ENCODE measurements at places on chromosomes 1 and 21. TPM values are rescaled to one million over a fixed set of nuclear protein-coding genes. Genes with fewer than 3 reads are reported as not detected.

DNA sequence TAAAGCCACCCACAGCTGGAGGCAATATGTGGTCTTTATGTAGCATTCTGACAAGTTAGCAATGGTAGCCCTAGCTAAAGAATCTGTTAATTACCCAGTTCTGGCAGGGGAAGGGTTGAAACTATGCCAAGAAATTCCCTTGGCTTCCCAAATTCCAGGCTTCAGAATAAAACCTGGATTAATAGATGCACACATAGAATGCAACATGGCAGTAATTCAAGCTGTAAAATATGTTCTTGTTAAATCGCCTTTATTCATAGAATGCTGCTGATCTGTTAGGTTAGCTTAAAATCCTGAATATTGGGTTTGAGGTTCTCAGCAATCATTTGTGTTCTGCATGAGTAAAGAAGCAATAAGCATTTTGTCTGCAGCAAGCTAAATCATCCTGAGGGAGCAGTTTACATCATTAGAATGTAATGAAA is 80.1 kb downstream of the ZNF326 start:
- DNase-seq = no peak

DNA sequence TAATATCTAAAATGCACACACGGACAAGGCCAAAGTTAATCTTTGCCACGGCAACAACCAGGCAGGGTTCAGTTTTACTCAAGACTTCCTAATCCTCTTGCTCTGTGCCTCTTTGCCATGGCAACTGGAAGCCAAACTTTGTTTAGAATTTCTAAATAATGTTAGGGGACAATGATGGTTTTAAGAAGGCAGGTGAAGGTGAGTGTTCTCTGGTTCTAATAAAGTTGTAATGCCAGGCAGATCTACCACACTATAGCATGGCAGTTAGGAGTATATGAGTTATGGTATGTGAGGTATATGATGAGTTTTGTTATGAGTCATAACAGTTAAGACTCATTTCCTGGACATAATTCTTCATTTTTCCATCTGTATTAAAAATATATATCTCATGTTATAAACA is 2.7 kb downstream of the PTPRC start:
- DNase-seq = no peak

The GJC2 gene
- 0.38 TPM for total RNA-seq

- no peak for DNase-seq
Observed at GRCh38 chr1:228240411-228241240, 32.8 kb downstream of the OBSCN start.

The RNF186 gene
- total RNA-seq = not detected

DNA sequence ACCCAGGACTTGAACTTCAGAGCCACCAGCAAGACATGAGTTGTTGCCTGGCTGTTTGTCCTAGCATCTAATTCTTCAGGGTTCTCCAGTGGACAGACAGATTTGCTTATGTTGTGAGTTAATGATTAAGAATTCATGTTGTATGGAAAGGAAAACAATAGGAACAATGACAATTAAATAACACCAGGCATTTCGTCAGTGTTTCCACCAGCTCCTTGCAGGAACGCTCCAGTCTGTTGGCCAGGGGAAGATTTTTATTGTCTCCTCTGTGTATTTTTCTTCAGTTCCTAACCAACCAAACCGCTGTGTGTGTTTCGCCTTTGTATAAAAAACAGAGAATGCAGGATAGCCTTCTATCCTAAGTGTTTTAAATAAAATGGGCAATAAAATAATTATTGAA is 64.4 kb upstream of the PTGFR start:
- DNase-seq = no peak

The DCAF6 gene
- 24.7 TPM for total RNA-seq

- no peak for DNase-seq
Observed at GRCh38 chr1:19347533-19348172, 35.5 kb downstream of the SLC66A1 start.

DNA sequence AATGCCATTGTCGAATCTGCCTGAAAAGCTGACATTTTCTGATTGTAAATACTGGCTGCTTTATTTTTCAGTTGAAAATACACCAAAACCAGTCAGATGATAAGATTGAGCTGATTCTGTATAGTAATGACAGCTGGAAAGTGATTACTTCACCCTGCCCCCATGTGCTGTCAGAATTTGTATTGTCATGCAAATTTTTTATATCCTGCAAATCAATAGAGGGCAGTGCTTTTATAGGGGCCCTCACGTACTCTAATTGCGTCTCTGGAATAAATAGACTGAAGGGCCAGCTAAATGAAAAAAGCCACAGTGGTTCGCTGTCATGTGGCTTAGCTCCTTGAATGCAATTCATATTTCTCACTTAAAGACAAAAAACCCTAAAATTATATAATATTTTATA is 208.6 kb downstream of the LHX8 start:
- no peak for DNase-seq

DNA sequence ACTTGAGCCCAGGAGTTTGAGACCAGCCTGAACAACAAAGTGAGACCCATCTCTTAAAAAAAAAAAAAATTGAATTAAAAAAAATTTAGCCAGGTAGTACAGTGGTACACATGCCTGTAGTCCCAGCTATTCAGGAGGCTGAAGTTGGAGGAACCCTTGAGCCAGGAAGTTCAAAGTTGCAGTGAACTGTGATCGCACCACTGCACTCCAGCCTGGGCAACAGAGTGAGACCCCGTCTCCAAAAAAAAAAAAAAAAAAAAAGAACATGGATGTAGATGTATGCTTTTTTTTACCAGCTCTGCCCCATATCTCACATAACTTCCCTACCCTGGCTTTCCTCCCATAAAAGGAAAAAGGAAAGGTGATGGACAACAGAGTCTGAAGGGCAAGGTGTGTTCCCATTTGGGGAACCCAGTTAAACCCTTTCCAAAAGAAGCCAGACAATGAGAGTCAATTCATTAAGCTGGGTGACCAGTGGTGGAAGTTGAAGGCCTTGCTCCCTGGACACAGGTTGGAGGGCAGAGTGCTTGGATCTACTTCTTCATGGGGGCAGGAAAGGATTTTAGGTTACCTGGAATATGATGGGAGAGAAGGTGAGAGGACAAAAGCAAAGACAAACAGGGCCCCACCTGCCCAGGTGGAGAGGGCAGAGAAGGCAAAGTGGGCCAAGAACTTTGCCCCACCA is 2.9 kb downstream of the KRTCAP2 start:
- no peak for DNase-seq

DNA sequence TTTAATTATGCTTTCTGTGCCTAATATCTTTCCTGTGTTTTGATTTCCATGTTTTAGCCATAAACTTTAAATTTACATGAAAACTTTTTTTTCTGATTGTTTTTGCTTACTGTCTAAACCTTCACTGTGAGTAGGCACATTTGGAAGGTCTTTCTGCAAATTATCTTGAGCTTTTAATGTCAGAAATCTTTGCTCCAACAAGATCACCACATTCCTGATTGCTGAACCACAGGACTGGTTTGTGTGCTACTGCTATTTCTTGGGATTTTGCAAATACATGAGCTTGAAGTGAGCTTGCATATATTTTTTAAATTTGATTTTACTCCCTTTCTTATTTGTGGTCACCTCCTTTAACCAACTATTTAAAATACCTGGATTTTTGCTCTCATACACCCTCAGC is 61.3 kb downstream of the PTBP2 start:
- no peak for DNase-seq

GRCh38 chr1:183218971-183219615 is 33.0 kb downstream of the LAMC2 start:
- DNase-seq = no peak

- no peak for DNase-seq
Observed at GRCh38 chr1:221190249-221190648, 311.0 kb downstream of the HLX start.

DNA sequence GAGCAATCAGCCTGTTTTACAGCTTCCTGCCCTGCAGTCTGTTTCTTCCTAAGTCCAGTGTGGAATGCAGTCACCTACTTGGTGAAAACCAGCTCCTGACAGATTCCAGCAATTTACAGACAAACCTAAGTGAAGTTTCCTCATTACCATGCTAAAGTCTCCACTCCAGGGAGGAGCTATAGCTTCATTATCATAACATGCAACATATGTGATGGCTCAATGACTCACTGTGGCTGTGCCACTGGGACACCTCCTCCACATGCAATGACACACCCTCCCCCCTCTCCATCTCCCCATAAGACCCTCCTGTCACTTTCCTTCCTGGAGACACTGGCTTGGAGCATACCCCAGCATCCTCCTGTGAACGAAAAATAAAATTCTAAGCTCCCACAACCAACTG is 125.2 kb downstream of the MAP3K21 start:
- no peak for DNase-seq

DNA sequence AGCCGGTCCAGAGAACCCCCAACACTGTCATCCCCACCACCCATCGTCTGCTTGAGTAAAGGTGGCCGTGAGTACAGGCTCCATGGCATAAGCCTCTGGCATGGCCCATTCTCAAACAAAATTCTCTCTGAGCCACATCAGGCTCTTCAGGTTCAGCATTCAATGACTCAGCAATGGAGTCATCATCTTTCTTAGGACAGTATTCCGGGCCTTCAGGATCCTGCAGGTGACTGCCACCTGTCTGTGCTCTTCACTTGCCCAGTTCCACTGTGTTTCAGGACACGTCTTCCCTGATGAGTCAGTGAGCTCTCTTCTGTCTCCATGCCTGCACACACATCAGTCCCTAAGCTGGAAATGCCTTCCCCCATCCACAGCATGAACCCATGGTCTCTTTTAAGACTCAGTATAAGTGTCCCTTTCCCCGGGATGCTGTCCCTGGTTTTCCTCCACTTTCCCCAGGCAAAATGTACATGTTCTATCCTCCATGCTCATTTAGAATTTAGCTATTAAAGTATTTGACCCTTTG is 81.1 kb upstream of the FGGY start:
- no peak for DNase-seq

The STRIP1 gene
- total RNA-seq = 41.0 TPM

GRCh38 chr1:147641695-147642592 is 28.4 kb downstream of the ACP6 start:
- DNase-seq = no peak

The RNU1-2 gene
- under 0.01 TPM for total RNA-seq

DNA sequence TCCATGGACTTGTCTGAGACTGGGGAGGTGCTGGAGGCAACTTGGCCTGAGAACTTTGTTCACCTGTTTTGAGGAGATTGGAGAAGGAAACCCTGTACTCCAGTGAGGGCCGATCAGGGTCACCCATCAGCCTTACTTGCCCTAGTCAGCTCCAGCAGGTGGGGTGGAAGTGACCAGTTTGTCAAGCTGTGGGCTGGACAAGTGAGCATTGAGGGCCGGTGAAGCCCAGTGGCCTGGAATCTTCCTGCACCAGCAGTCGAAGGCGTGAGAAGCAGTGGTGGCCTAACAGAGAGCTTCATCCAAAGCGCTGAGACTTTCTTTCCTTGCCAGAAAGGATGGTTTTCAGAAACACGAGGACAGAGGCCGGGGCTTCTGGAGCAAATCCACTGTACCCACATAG is 9.6 kb downstream of the SLC37A1 start:
- no peak for DNase-seq

DNA sequence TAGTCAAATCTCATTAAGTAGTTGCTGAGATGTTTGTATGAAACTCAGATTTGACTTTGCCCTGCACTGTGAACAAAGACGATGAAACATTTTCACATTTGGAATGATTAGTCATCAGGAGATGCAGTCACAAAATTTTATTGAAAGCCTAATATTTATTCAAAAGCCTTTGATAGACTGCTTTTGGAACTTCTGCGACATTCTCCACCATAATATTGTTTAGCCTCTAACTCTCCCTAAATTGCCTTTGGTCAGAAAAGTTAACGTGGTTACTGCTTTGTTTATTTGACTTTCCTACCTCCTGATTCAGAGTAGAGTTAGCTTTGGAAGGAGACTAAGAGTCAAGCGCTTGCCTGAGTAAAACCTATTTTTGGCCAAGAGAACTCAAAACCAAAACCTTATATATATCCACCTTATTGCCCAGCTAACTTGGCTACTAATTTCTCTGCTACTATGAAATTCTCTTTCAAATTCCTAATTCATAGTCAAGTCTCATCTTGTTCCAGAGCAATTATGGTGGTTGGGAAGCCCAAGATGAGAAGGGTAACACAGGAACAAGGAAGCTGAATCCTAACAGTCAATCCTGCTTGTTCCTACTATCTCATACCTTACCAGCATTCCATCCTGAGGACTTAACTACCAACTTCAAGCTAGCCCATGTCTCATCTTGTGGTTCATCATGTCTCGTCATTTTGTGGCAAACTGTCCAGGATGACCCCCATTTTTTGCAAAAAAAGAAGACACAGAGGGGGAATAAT is 429.6 kb downstream of the USP25 start:
- no peak for DNase-seq

DNA sequence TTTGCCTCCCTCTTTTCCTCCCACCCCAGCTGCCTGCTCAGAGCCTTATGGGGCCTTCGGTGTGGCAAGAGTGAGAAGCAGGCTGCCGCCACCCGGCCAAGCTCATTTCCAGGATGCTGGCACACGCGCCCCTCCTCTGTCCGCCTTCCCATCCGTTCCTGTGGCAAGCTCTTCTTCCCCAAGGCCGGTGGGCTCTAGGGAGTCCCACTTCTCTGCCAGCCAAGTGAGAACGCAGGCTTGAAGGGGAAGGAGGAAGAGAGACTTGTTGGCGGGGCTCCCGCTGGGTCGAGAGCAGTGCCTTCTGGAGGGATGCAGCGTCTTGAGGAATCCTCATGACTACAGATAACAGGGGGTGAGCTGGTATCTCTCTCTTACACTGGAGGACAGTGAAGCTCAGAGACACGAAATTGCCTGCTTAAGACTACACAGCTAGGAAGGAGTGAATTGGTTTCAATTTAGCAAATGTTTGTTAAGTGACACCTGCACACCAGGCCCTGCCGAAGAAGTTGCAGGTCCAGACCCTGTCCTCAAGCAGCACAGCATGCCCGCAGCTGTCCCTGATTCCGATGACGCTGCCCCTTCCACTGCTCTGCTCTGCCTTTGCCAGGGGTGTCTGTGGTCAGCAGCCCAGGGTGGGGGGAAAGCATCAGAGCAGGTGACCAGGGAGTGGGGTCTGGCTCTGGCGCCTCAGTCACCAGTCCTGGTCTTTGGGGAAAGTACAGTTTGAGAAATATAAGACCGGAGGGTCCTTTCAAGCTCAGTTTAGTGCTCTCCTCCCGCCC is 40.1 kb upstream of the FOXO6 start:
- DNase-seq = no peak

- DNase-seq = no peak
Observed at GRCh38 chr1:212430955-212431394, 1.7 kb upstream of the NENF start.

GRCh38 chr1:230056098-230056497 is 10.9 kb upstream of the GALNT2 start:
- no peak for DNase-seq

- DNase-seq = no peak
Observed at GRCh38 chr1:199264911-199265310, 626.1 kb downstream of the PTPRC start.

The TRIM58 gene
- total RNA-seq = 5.3 TPM

DNA sequence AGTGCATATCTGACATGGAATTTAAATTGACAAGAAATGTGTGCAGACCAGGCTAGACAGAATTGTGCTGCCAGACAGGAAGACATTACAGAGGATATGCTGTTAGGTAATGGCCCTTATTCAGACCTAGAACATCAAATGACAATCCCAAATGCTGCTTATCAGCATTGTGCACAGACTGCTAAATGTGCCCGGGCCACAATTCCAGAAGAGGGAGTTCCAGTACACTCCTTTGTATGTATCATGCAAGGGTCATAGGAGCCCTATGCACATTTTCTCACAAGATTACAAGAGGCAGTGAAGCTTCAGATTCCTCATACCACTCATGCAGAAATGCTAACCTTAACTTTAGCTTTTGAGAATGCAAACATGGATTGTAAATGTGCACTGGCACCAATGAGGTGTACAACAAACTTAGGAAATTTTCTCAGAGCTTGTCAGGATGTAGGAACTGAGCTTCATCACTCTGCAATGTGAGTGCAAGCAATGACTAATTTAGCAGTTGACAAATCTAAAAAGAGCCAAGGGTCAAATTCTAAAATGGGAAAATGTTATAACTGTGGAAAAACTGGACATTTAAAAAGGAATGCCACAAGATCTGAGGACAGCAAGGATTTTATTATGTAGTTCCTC is 273.5 kb downstream of the COL11A1 start:
- DNase-seq = no peak

Measured in kidney epithelial cell (primary cell).